HEK293T (cell line): ENCODE measurements at places on chromosomes 1 and 21.
A peak's percentile ranks its signal among the peaks of the same experiment; 100 is the strongest.

DNA sequence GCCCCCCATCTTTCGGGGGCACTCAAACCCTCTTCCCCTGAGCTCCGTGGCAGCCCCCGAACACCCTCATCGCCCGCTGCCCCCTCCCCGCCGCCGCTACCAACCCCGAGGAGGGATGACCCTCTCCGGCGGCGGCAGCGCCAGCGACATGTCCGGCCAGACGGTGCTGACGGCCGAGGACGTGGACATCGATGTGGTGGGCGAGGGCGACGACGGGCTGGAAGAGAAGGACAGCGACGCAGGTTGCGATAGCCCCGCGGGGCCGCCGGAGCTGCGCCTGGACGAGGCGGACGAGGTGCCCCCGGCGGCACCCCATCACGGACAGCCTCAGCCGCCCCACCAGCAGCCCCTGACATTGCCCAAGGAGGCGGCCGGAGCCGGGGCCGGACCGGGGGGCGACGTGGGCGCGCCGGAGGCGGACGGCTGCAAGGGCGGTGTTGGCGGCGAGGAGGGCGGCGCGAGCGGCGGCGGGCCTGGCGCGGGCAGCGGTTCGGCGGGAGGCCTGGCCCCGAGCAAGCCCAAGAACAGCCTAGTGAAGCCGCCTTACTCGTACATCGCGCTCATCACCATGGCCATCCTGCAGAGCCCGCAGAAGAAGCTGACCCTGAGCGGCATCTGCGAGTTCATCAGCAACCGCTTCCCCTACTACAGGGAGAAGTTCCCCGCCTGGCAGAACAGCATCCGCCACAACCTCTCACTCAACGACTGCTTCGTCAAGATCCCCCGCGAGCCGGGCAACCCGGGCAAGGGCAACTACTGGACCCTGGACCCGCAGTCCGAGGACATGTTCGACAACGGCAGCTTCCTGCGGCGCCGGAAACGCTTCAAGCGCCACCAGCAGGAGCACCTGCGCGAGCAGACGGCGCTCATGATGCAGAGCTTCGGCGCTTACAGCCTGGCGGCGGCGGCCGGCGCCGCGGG is 837 bp downstream of the FOXD3 start:
- DNase-seq = peak; percentile 67

DNA sequence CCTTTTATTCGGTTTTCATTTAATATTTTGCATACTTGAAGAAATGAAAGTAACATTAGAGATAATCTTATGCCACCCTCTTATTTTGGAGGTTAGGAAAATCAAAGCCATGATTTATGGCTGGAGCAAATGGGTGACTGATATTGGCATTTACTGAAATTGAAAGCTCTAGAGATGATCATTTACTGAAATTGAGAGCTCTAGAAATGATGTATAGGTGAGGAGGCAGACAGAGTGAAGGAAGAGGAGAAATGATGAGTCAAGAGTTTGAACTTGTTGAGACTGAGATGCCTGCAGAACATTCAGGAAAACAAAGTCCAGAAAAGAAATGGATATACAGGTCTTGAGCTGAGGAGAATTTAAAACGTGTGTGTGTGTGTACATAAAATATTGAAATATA is 217.6 kb downstream of the LTN1 start:
- DNase-seq = no peak

DNA sequence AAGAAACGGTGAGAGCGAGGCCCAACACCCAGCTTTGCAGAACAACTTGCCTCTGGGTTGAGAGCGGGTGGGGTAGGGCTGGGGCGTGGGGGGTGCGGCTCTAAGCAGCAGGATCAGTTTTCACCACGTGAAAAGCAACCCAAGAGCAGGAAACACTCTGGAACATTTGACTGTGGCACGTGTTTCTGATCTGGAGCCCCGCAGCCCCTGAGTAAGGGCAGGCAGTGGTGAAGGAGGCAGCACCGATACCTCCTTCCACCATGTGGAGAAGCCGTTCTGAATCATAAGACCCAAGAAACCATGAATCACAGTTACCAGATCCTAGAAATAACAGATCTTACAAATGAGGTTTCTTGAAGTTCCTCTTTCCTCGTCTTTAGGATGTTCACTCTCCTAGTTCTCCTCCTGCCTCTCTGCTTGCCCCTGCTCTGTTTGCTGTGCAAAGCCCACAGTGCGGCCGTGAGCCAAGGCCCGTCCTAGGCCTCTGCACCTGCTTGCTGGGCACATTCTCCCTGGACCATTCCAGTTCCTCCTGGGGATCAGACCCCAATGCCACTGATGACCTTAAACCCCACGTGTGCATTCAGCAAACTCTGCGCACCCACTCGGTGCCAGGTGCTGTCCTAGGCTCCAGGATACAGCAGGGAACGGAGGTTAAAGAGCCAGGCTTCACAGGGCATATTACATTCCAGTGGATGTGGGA is 31.9 kb downstream of the SLC1A7 start:
- no peak for DNase-seq

DNA sequence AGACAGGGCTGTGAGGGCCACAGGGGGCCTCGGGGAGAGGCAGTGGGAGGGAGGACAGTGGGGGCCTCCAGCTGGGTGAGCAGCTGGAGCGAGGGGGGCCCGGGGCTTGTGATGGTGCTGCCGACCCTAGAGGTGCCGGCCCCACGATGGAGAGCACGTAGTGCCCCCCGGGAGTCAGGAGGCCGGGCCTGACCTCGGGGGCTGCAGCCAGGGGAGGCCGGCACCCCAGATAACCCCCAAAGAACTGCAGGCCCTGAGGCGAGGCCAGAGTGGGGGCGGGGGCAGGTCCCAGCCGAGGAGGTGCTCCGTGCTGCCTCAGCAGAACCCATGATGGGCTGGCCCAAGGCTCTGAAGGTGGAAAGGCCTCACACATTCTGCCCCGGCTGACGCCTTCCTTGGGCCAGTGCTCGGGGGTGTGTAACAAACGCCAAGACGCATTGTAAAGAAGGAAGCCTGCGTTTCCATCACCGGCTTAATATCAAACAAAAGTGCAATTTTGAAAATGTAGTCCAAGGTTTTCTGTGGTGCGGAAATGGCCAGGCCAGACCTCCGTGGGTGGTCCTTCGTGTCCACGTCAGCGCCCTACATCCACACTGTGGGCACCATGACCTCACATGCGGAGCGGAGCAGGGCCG is 55.2 kb downstream of the COL6A1 start:
- DNase-seq = no peak

- DNase-seq = no peak
These were observed 1.4 kb downstream of the GOLPH3L start for GRCh38 chr1:150695561-150695960.

GRCh38 chr1:179632868-179633267 is 41.2 kb downstream of the TDRD5 start:
- DNase-seq = no peak

GRCh38 chr1:105556266-105556665 is 1500.2 kb upstream of the PRMT6 start:
- DNase-seq = peak; percentile 12

DNA sequence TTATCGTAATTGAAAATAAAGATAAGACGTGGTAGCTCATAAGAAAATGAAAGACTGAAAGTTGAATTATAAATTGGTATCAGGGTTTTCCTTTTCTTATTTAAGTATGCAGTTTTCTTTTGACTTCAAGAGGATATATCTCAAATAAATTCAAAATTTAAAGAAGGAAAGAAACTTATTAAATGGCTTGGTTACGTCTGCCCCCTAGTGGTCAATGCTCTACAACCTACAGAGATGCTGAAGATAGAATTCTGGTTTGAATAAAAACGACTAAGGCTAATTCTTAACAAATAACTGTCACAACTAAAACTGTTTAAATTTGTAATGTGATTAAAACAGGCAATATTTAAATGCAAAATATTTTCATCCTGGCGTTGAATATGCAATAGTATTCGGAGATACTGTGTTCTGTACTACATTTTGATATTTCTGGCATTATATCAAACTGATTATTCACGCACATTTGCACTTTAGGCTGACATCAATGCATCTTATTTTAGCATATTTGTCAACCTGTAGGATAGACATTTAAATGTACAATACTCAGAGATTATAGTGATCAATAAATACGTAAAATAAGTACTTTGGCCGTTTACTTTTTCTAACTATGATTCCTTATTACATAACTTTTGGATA is 26.8 kb downstream of the IFI44 start:
- DNase-seq = peak; percentile 39

DNA sequence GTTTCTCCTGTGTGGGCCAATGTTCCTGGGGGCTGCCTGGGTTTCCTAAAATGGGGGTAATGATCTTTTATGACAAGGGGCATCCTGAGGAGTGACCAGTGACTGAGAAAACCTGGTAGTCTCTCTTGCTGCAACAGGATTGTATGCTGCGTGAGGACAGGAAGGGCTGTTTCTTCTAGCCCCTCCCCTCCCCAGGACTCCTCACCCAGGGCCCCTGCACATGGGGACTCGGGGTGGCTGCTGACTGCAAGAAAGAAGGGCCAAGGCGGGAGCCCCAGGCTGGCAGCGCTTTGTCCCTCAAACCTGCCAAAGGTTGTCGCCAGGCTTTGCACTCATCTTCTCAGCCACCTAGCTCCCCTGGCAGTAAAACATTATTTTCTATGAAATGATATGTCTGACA is 442.4 kb downstream of the CAMTA1 start:
- DNase-seq = no peak

DNA sequence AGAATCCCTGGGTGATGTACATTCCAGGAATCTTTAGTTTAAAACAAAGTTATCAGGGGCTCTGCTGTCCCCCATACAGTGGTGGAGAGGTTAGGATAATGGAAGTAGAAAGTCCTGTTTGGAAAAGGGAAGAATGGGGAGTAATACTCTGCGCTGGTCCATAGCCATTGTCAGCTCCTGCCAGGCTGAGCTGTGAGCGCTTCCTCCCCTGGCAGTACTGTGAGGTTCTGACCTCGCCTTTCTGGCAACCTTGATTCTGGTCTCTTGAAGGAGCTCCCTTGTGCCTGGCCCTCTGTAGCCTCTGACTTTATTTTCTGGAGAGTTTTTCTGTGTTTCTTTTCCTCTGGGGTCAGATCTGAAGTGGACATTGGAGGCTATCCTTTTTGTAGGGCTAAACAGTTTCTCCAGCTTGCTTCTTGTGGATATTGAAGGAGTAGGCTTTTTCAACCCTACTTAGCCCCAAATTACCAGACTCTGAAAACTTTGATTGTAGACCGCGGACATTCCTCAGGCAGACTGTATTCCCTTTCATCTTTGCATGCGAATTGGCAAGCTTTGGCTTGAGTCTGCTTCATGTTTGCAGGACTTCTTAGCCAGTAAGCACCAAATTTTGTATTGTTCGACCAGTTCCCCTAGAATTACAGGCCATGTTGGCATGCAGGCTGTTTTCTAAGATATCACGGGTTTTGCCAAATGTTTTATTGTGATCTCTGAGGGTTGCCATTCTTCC is 13.8 kb downstream of the UBE4B start:
- DNase-seq = no peak

DNA sequence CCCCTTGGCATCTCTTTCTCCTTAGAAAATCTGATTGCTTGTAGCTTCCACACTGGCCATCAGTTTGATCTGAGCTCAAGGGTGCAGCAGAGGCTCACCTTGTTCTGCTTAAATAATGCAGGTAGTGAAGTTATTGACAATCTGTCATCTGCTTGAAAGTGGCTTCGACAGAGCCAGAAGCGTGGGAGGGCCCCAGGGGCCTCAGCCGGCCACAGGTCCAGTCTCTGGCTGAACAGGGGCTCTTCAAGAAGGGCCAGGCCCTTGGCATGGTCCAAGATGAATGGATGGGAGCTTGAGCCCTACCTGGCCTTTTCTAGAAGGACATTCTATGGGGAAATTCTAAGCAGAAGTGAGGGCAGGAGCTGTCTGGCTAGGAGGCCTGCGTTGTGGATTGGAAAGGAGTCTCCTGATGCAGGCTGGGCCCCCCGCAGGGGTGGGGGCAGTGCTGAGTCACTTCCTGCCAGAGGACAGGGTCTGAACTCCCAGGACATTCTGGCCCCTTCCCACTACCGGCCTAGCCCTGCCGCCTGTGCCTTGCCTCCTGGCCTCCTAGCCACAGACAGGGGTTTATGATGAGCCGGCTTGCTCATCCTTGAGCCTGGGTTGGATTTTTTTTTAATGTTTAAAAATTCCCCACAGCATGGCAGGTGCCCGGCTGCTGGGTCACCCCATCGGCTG is 162.3 kb upstream of the VAMP3 start:
- no peak for DNase-seq

- DNase-seq = no peak
These were observed 50.9 kb downstream of the ITPKB start for GRCh38 chr1:226688056-226688748.

DNA sequence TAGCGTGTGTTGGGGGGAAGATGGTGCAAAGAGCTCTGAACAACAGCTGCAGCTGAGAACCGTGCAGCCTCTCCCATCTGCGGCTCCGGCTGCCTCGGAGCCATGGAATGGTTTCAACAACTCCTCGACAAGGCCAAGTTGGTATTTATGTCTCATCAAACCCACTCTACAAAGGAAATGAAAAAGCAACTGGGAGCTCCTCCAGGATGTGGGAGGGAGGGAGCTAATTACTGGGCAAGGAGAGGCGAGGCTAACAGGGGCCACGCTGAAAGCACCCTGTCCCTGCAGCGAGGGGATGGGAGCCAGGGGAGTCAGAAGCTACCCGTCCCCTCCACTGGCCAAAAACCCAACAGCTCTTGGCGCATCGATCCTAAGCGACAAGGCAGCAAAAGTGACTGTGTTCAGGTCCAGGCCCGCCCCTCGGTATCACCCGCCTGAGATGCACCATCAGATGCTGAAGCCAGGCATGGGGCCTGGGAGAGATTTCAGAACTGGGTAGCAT is 63.1 kb downstream of the ACOT7 start:
- no peak for DNase-seq

- DNase-seq = no peak
These were observed 104.7 kb upstream of the KIAA0040 start for GRCh38 chr1:175297291-175297690.

DNA sequence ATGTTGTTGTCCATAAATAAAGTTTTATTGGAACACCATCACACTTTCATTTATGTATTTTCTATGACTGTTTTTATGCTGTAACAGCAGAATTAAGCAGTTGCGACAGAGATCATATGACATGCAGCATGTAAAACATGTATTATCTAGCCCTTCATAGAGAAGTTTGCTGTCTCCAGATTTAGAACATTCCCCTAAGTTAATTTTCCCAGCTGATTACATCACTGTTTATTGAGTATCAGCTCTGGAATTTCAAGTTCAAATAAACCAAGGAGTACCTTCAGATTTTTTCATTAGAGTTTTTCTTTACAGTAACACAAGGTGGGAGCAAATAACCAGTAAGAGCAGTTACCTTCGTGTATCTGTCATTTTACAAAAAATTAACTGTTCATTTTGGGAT is 792.8 kb downstream of the USP25 start:
- DNase-seq = no peak

GRCh38 chr1:8283058-8283884 is 34.6 kb upstream of the SLC45A1 start:
- no peak for DNase-seq

GRCh38 chr21:43020177-43020576 is 45.8 kb downstream of the PKNOX1 start:
- DNase-seq = no peak

DNA sequence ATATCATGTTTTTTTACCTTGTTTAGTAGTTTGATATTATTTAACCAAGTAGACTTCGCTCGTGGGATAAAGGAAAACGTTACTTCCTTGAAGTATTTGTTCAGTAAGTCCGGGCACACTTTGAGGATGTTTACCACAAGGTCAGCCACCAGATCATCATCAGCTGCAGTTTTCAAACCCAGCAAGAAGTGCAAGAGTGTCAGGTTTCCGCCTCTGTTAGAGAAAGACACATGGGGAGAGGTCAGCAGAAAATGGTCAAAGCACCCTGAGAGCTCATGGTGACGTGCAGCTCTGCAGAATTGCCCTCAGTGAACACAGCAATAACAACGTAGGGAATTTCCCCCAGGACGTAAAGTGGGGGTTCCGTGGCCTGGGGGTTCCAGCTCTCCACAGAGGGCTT is 24.4 kb downstream of the URB1 start:
- no peak for DNase-seq
